ACHN (cell line): ENCODE measurements at places on chromosomes 4 and X.

- DNase-seq, result peak; percentile 4
Observed at GRCh38 chrX:10979956-10980355, 131.2 kb upstream of the HCCS start.

GRCh38 chr4:25310803-25311166 is 1.8 kb upstream of the ZCCHC4 start:
- no peak for DNase-seq

DNA sequence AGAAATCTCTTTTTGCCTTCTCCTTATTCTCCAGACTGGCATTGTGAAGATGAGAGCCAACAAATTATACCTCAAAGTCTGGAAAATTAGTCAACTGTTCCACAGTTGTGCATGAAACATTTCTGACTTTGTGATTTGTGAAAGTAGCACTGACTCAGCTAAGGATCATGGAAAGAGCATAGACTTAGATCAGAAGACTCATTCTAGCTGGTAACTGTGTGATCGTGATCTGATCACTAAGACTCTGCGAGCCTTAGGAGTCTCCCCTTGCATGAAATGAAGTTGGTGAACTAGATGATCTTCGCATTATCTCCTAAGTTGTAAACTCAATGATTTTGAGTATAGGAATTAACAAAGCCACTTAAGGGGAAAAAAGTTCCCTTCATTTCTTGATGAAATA is 668.1 kb downstream of the RPA4 start:
- DNase-seq, result no peak

DNA sequence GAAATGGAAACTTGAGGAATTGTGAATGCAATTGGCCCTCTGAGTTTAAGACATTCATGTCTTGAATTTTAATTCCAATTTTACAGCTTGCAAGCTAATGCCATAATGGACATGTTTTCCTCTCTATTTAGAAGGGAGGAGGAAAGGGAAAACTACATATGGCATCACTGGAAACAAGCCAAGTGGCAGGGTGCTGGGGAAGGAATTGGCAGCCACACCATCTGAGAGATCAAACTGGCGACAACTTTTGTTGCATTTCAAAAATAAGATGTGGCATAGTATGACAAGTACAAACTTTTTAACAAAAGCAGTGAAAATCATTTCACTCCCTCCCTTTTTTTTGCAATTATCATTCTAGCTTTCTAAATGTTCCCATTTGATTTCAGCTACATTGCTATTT is 615.6 kb downstream of the CENPC start:
- DNase-seq, result no peak

DNA sequence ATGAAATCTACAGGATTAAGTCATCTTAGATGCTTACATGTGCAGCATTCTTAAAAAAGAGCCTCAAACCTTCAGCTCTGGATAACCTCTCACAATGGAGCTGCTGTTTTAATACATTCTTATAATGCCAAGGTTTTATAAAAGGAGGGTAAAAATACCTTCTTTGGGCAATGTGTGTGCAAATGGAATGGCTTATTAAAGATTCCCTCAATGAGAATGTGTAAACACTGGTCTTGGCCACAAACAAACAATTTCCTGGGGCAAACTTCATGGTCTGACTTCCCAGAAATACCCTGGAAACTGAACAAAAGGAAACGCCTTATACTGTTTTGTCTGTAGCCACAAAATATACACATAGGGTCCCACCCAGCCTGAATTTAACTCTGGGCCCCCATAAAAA is 148.6 kb upstream of the INTU start:
- DNase-seq, result no peak

- DNase-seq, result no peak
Observed at GRCh38 chr4:171590716-171591115, 222.5 kb upstream of the GALNTL6 start.

- DNase-seq, result no peak
Observed at GRCh38 chr4:25108556-25108955, 51.7 kb downstream of the SEPSECS start.

DNA sequence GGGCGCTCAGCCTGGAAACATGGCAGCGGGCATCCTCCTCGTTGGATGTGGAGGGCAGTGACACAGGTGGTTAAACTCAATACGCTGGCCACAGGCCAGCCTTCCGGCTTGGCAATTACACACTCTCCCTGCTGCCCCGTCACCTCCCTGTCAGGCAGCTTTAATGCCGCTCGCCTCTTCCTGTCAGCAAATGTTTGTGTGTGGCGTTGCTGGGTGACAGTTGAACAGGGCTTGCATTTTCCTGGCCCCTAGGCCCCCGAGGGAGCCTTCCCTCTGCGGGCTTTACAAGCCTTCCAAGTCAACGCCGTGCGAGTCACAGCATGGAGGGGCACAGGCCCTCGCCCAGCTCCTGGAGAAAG is 620.0 kb downstream of the BCOR start:
- DNase-seq, result no peak

DNA sequence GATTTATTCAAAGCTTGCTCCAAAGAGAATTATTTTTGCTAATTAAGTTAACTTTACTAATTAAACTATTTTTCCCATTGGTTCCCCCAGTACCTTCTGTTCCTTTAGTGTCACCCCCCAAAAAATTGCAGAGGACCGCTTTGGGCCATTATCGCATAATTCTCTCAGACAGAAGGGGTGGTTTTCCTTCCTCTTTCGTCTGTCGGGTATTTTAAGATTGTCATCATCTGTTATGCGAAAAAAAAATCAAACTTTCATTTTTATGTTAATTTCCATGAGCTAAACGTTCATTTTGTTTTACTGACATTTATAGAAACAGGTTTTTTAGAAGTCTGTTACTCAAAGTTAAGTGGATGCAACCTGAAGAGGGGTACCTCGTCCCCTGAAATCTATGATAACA is 76.2 kb upstream of the DDX3X start:
- no peak for DNase-seq

DNA sequence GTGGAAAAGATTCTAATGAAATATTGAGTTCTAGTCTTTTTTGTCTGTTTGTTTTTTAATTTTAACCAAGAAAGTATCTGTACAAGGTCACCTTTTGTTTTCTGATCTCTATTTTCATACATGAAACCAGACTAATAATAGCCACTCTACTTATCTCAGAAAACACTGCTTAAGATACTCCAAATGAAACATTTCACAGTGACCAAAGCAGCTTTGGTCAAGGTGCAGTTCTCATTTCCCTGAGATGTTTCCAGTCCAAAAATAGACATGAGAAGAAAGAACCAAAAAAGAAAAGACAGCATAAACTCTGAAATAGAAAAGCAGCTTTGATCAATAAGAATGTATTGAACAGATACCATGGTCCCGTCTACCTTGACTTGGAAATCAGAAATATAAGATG is 782.8 kb downstream of the RAB28 start:
- no peak for DNase-seq

GRCh38 chrX:21661316-21661715 is 3.2 kb upstream of the KLHL34 start:
- DNase-seq, result no peak

DNA sequence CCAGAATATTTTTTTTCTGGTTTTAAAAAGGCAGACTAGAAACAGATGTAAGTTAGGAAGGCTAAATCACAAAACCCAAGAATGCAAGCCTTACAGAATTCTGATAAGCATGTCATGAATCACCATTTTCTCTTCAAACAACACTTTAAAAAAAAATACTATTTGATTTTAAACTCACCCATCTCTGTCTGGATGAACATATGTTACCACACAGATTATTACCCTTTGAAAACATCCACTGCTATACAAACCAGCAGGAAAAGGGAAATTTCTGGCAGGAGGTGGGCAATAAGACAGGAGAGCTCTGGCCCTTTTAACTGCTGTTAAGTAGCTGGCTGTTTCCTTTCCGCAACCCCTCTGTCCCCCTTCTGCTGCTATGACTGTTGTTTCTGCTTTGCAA is 317.7 kb upstream of the NOCT start:
- DNase-seq, result no peak

DNA sequence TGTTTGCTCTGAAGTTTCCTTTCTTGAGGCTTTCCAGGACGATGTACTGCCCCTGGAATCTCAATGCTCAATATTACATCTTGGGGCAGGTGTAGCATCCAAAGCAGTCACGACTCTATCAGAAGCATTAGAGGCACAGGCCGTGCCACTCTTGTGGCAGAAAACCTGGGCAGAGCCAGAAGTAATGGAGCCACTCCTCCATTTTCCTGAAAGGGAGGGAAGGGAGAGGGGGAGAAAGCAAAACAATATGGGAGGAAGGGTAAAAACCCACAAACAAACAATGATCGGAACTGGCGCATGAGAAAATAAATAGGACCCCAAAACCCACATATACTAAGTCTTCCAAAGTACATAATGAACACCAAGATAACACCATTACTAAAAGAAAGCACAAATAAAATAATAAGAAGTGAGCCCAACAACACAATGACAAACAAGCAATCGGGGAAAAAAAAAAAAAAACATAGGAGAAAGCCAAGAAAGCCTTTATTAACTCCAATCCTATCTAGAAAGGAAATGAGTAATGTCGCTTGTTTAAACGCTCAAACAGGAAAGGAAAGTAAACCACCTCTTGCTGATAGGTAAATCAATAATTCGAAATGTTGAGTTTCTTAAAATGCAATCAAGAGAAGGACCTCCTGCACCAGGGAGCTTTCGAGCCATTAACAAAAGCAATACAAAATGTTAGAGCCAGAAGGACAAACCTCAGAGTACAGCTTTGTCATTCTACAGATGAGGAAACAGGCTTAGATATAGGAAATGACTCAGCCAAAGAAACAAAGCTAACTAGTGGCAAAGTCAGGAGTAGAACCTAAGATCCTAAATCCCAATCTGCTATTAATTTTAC is 117.4 kb downstream of the ATRX start:
- peak; percentile 18 for DNase-seq
